ENCODE measurements at places on chromosomes 5 and 9. TPM values are rescaled to one million over a fixed set of nuclear protein-coding genes. Genes with fewer than 3 reads are reported as not detected.

CDX1 gene
- not detected for total RNA-seq

SH3GL2 gene
- total RNA-seq = not detected

FAM78A gene
- total RNA-seq = 5.8 TPM

PCDHGA5 gene
- 3.1 TPM for total RNA-seq

SMIM33 gene
- not detected for total RNA-seq

ABHD17B gene
- total RNA-seq = 20.5 TPM

- DNase-seq = no peak
Measured at GRCh38 chr5:147432323-147432722, 77.5 kb downstream of the DPYSL3 start.

GRCh38 chr9:100561256-100561655, 16.6 kb upstream of the CAVIN4 start:
- no peak for DNase-seq

DNA sequence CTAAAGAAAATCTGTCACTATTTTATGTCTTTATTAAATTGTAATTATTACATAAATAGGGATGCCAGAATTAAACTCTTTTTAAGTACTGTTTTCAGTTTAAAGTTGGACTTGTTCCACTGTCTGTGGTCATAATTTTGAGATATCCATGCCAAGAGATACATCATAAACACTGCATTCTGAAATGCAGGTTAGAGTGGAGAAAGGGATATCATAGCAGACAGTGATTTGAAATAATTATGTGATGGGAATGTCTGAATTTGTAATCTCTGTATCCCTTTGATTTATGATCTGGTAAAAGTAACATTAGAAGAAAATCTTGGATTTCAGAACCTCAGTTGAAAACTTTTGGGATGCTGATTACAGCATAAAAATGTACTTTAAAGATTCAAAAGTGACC, 222.1 kb downstream of the GOLPH3 start:
- no peak for DNase-seq

- DNase-seq = no peak
Measured at GRCh38 chr5:1279443-1280151, 15.3 kb downstream of the TERT start.

GRCh38 chr9:4333787-4334186, 33.9 kb upstream of the GLIS3 start:
- DNase-seq = no peak

- DNase-seq = no peak
Measured at GRCh38 chr5:31098811-31099210, 94.7 kb upstream of the CDH6 start.

- DNase-seq = no peak
Measured at GRCh38 chr5:166493612-166494011, 1797.8 kb upstream of the WWC1 start.

All from omental fat pad (tissue), 4 donors.